Endodermal cell (in vitro differentiated cells): ENCODE measurements at places on chromosomes 1 and 21.

DNA sequence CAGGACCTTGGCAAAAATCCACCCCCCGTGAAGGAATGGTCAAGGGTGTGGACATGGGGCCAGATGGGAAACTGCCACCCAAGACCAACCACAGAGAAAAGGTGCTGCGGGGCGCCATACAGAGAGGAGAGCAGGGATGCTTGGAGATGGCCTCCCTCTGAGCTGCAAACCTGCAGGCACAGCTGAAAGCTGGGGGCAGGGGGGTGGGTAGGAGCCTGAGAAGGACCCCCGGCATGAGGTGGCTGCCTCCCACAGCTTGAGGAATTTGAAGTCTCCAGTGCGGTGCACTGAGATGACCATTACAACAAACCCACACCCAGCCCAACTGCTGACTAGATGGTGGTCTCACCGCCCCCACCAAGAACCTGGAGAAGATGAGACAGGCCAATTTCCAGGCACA is 84.8 kb downstream of the WDR4 start:
- peak; percentile 76 for DNase-seq

- no peak for DNase-seq
Observed at GRCh38 chr21:37974081-37974480, 57.8 kb upstream of the KCNJ6 start.

DNA sequence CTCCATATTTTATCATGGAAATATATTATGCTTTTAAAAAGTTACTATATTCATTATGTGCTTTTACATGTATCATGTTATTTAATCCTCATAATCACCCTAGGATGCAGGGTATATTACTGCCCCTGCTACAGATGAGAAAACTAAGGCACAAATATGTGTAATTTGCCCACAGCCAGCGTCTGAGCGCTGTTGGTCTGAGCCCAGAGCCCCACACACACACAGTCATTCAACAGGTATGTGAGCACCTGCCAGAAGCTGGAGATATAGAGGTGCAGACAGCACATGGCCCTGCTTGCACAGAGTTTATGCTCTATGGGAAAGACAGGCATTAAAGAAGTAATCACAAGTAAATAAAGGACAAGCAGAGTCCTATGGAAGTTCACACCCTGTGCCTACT is 49.8 kb upstream of the SEC16B start:
- no peak for DNase-seq

- DNase-seq = peak; percentile 88
Observed at GRCh38 chr1:240611619-240612480, at the start of gene GREM2. Gene GREM2 (minus strand): TSS chr1:240612155. CDS start chr1:240493475, 118,680 bp downstream.

GRCh38 chr1:156675210-156676113 is 1.7 kb downstream of the NES start:
- peak; percentile 85 for DNase-seq

GRCh38 chr1:62601457-62601856 is 4.1 kb downstream of the ANGPTL3 start:
- DNase-seq = no peak

DNA sequence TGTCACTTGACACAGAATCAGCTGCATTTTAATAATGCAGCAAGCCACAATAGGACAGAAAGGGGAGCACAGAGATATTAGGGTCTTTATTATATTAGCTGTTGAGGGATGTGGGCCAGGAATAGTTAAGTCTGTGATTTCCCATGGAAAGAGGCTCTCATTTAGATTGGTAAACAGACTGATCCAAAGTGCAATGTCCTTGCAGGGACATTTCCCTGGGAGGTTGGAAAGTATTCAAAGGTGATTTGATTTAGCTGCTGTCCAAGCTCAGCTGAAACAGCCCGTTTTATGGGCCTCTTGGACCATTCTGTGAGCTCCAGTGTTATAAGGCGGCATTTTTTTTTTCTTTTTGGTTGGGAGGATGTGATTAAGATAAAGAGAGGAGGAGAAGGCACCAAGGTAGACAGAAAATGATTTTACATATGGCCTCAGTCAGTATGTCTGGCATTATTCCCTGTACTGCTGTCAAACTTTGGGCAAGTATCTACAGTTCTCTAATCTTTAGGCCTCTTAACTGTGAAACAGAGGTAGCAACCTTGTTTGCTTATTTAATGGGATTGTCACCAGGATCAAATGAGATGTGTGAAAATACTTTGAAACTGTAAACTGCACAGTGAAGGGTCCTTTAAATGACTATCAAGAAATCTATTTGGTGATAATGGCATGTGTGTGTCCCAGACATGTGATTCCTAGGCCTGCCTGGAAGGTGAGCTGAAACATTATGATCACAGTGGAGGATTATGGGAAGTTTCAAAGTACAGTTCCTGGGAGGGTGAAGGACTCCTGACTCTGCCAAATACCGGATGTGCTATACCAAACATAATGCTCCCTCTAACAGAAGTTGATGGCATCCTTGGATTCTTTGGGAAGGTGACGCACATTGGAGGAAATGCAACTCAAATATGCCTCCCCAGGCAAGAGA is 62.2 kb downstream of the NOS1AP start:
- no peak for DNase-seq

GRCh38 chr1:207904391-207904790 is 6.5 kb downstream of the CD34 start:
- DNase-seq = no peak

DNA sequence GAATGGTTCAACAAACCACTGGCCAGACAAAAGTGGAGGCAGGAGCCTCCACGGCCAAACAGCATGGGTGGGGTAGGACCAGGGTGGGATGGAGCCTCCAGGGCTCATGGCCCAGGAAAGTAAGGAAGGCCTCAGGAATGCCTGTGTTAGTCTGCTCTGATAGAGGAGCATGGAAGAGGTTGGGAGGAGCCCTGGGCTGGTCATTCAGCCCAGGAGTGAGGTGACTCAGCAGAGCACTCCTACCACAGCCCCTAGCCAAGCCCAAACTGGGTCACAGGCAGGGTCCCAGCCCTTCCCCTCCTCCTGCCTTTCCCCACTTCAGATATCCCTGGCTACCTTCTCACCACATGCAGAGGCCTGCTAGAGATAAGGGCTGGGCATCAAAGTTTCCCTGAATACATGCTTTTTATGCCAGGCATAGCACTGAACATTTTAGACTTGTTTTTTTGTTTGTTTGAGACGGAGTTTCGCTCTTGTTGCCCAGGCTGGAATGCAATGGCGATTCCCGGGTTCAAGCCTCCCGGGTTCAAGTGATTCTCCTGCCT is 3.1 kb upstream of the SHISA4 start:
- peak; percentile 73 for DNase-seq

DNA sequence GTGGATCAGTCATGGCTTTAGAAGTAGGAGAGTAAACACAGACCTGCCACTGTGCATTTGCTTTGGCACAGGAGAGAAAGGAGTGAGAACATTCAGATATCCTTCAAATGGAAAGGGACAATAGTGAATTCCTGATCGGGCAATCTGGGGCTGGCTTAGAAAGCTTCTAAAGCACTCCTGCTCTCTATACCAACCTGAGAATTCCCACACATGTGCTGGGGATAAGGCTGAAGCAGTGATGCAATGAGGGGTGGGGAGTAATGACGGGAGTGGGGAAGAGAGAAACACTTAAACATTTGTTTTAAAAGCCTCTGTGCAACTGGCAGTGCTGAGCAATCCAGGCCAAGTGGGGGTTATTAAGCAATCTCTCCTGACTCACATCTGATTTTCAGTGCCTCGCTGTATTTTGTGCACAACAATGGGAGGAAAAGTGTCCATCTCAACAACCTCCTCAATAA is 108.8 kb downstream of the KIAA0319L start:
- DNase-seq = no peak

DNA sequence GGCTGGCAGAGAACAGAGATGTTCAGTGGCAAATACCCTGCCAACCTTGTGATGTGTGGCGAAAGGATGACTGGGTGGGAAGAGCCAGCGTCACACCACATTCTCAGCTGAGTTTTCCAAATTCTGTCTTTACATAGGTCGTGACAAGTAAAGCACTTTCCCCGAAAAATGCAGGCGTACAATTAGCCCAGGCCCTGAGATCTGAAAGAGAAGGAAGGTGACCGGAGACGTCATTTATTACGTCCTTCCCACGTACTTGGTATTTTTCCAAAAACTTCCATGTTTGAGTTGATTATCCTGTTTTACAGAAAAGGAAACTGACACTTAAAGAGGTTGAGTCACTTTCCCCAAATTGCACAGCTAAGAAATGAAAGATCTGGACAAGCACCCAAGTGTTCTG is 413.3 kb downstream of the PRDM2 start:
- no peak for DNase-seq

DNA sequence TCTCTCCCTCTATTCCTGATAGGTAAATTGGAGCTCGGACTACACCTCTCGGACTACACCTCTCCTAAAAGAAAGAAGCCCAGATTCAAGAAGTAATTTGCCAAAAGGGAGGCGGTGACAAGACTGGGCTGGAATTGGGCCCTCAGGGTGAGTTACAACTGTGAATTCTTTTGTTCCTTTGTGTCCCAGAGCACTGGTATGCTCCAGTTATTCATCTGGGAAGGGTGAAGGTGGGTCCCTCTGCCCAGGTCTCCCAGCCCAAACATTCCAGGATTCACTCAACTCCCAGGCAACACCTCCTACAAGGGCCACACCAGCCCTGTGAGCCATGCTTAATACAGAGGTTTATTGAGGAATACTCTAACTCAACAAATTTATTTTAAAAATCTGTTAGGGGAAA is 69.2 kb downstream of the LMX1A start:
- DNase-seq = peak; percentile 63

GRCh38 chr1:32743380-32744070 is 41.0 kb upstream of the SYNC start:
- no peak for DNase-seq
